ENCODE measurements at places on chromosomes 16 and 17.
A peak's percentile ranks its signal among the peaks of the same experiment; 100 is the strongest.

DNA sequence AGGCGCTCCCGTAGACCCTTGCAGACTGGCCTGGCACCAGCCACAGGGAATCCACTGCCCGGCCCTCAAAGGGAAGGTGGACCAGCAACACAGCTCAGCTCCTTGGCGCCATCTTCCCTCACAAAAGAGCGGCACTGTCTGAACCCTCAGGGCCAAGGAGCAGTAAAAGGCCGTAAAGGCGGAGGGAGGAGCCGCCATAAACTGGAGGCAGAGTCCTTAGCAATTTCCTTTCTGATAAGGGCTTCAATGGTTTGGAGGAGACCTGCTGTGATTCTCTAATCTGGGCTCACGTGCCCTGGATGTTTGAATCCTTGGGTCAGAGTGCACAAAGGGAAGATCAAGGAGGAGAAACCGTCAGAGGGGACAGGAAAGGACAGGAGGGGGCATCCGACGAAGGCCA lies 15.5 kb upstream of the AXIN2 start:
- DNase-seq = no peak

DNA sequence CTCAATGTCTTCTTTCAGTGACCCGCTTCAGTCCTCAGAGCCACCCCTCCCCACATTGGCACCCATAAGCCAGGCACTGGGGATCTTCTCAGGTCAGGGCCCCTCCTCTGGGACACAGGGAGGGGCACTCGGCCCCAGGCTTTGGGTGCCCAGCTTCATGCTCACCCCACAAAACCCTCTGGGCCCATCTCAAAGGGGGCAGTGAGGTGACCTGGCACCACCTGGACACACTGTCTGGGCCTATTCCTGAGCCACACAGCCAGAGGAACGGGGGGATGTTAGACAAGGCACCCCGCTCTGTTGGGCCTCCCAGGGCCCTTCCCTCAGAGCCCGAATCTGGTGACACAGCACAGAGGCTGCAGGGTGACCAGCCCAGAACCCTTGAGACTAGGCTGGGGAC lies 36.1 kb downstream of the TNFRSF13B start:
- DNase-seq = no peak

DNA sequence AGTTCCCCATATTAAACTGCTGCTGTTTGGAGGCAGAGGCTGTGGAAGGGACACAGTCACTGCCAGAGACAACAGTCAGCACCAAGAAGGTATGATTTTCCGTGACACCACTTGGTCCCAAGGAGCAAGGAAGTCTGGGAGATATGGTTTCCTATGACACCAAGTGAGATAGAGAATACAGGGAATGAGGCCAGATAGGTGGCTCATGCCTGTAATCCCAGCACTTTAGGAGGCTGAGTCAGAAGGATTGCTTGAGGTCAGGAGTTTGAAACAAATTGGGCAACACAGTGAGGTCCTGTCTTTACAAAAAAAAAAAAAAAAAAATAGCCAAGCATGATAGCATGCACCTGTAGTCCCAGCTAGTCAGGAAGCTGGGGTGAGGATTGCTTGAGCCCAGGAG lies 90.8 kb downstream of the ABCC12 start:
- no peak for DNase-seq

DNA sequence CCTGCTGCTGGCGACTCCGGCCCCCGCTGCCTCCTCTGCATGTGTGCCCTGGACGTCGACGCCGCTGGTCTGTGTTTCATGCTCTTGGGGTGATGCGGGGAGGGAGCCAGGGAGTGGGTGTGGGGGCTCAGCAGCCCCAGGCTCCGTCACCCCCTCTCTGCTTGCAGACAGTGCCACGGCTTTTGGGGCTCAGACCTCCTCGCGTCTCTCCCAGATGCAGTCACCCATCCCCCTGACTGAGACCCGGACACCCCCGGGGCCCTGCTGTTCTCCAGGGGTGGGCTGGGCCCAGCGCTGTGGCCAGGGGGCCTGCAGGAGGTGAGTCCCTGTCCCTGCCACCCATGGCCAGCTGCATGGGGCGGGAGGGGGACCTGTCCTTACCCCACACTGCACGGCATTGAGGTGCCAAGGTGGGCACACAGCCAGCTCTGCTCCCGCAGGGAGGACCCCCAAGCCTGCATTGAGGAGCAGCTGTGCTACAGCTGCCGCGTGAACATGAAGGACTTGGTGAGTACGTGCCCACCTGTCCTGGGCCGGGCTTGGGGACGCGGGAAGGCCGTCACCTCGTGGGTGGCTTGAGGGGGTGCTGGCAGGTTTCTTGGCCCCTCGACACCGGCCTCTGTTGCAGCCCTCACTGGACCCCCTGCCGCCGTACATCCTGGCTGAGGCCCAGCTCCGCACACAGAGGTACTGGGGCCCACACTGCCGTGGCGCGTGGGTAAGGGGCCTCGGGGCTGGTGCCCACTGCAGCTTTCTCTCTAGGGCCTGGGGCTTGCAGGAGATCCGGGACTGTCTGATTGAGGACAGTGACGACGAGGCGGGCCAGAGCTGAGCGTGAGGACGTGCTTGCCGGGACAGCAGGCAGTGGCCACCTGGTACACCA lies 8.4 kb downstream of the CTU2 start:
- DNase-seq = no peak

DNA sequence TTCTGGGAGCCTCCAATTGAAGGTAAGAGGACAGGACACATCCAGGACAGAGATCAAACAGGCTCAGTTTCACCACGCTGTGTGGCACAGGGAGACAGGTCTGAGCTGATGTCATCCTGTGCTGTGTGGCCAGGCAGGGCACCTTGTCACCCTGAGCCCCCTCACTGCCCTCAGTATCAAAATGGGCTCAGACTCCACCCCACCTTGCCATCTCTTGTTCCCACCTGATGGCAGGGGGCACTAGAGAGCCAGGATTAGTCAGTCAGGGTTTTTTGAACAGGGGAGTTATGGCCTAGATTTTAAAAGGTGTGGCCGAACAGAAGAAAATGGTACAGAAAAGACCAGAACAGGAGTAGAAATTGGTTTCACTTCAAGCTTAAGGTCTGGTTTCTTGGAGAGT lies 2.6 kb downstream of the KAT2A start:
- no peak for DNase-seq

GRCh38 chr17:79075446-79075750 lies 774 bp downstream of the ENGASE start:
- DNase-seq = no peak

GRCh38 chr17:36894925-36895324 lies 42.4 kb upstream of the LHX1 start:
- DNase-seq = no peak

- no peak for DNase-seq
Observed at GRCh38 chr16:65200857-65201256, 79.0 kb upstream of the CDH11 start.

GRCh38 chr17:64328859-64329531 lies 61.7 kb downstream of the PECAM1 start:
- no peak for DNase-seq

DNA sequence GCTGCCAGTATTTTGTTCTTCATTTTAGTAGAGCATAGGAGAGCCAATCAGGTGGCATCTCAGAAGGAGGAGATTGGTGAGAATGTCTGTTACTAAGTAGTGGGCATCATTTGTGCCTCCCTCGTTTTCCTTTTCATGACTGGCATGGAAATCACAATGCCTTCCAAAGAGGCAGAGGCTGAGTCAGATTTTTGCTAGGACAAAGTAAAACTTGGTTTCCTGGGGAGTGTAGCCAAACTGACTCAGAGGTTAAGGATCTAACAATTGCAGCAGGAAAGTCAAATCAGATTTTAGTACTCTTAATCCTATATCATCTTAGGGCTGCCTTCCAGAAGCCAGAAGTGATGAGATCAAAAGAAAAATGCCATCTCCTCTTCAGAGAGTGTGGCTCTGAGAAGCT lies 138.7 kb downstream of the ANKFN1 start:
- DNase-seq = no peak

GRCh38 chr16:10039220-10040096 lies 142.8 kb downstream of the GRIN2A start:
- no peak for DNase-seq

DNA sequence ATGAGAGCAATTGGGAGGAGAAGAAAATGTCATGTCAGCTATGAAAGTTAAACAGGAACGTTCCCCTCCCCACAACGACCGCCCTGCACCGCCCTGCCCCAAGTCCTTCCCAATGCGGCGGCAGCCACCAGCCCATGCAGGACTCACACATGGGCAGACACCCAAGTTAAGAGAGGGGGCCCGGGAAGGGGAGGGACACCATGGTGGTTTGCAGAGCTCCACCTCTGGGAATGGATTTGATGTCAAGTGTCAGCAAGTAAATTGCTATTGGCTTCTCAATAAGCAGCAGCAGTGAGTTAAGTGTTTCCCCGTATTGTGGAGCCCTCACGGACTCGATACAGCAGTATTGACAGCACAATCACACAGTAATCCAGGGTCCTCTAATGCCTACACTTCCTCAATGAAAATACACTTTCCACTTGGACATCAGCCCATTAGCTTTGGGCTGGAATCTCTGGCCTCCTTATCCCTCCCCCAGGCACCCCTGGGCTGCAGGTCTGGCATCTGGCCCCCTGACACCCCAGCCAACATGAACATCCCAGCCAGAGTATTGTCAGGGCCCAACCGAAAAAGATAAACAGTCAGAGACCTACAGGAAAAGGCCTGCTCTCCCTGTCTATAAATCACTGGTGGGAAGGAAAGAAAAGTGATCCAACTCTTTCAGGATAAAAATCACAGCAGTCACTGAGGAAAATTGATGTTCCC lies 22.6 kb downstream of the ZFHX3 start:
- DNase-seq = no peak

- DNase-seq = no peak
Observed at GRCh38 chr16:359871-360697, 7.6 kb upstream of the AXIN1 start.

DNA sequence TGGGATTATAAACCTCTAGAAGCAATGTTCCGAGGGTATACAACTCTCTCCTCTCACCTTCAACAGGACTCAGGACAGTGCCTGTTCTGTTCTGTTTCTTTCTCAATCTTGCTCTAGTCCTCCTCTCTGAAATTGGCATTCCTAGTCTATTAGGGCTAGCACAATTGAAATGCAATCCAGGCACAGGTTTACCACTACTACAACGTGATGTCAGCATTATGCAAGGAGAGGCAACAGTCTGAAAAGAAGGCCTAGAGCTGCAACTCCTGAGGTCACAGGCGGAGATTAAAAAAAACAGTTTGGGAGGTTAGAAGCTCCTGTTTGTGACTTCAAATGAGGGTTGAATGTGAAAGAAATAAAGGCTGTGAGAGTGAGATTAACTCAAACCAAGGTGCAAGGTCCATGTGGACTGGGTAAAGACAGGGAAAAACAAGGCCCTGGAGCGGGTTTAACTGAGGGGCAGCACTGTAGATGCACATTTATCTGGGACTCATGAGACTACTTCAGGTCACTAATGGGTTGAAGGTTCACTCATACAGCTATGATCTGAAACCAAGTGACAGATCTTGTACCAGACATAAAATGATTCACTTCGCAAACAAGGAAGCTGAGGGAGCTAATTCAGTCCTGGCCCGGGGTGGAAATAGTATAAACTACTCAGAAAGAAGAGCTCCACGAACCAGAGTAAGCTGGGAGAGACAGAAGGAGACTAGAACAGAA lies 16.8 kb downstream of the AMFR start:
- DNase-seq = no peak

- DNase-seq = no peak
Observed at GRCh38 chr16:54094641-54095040, 191.9 kb downstream of the IRX3 start.

DNA sequence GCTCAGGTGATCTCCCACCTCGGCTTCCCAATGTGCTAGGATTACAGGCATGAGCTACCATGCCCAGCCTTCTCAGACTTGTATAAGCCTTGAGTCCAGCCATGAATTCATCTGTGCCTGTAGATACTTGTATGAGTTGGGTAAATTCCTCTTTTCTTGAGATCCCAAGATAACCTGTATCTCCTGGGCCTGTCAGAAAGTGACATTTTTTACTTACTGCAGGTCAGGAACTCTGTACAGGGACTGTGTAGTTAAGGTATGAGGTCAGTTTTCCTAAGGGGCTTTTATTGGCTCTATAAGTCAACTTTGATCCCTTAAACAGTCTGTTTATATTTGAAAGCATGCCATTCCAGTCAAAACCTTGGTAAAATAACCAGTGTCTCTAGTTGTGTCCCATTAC lies 106.3 kb upstream of the HAS3 start:
- no peak for DNase-seq

DNA sequence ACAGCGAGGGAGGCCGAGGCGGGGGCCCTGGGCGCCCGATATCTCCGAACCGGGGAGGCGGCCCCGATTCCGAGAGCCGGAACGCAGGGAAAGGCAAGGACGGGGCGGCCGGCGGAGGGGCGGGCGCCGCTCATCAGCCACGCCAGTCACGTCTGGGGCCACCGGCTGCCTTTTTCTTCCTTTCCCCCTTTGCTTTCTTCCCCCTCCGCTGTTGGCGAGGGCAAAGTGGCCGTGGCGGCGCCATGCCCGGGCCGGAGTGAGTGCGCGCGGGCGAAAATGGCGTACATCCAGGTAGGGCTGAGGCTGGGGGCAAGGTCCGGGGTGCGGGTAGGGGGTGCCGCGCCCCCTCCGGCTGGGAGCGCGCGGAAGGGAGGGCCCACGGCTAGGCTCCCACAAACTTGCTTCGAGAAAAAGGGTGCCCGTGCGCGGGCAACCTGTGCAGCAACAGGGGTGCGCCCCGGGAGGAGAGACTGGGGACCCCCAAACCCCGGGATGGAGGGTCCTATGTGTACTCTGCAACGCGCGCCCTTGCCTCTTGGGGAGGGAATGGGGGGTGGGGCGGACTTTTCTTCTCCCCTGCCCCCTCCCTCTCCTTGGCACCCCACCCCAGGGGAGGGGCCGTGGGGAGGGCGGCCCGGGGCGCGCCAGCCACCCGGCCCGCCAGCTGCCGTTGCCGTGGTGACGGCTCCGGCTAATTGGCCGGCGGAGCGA lies 486 bp downstream of the SYT17 start:
- no peak for DNase-seq

DNA sequence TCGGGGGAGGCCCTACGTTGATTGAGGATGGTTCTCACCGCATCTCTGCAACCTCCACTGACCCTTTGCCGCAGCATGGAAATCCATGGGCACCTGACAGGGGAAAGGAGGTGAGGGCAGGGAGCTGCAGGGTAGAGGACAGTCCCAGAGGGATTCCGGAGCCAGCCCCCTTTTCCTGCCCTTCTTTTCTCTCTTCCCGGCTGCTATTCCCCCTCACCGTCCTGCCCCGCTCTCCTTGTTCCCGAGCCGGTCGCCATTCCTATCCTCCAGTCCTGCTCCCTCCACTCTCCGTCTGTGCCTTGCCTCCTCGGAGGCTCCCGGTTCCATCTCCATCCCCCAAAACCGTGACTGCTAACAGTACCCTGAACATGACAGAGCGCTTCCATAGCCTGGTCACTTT lies 4.8 kb downstream of the SPATA32 start:
- no peak for DNase-seq

- peak; percentile 48 for DNase-seq
Observed at GRCh38 chr17:50866950-50867362, 802 bp upstream of the TOB1 start.

GRCh38 chr16:15976929-15977637 lies 27.7 kb downstream of the ABCC1 start:
- DNase-seq = no peak

- DNase-seq = peak; percentile 29
Observed at GRCh38 chr16:85029408-85029784, 1.8 kb downstream of the KIAA0513 start.
